ENCODE measurements at places on chromosomes 3 and 15. TPM values are rescaled to one million over a fixed set of nuclear protein-coding genes. Genes with fewer than 3 reads are reported as not detected.

The PIERCE2 gene
- 0.62 TPM for total RNA-seq

The FAM3D gene
- total RNA-seq, result not detected

The RPL29 gene
- total RNA-seq, result 1,249 TPM

The HIGD2B gene
- not detected for total RNA-seq

The RHOV gene
- total RNA-seq, result 0.41 TPM

The GOLGA8M gene
- 0.48 TPM for total RNA-seq

The MRPL46 gene
- total RNA-seq, result 29.5 TPM

The CMTM8 gene
- not detected for total RNA-seq

The TSEN2 gene
- total RNA-seq, result 15.3 TPM

The TRPM1 gene
- 0.29 TPM for total RNA-seq

The DAPK2 gene
- 5.7 TPM for total RNA-seq

The OR5K3 gene
- total RNA-seq, result not detected

The SI gene
- not detected for total RNA-seq

The IL1RAP gene
- 8.0 TPM for total RNA-seq

The PAQR5 gene
- 0.60 TPM for total RNA-seq

The SNTN gene
- not detected for total RNA-seq

The ZNF445 gene
- 12.7 TPM for total RNA-seq

The C3orf85 gene
- total RNA-seq, result not detected

The TMCO5A gene
- total RNA-seq, result not detected

The CCK gene
- total RNA-seq, result not detected

The RBSN gene
- total RNA-seq, result 18.4 TPM

The SFMBT1 gene
- 3.6 TPM for total RNA-seq

The MGA gene
- 15.2 TPM for total RNA-seq

The TMEM212 gene
- total RNA-seq, result not detected

The SLC9C1 gene
- total RNA-seq, result not detected

The FBXO40 gene
- not detected for total RNA-seq

The FHIT gene
- total RNA-seq, result not detected

The NR2E3 gene
- not detected for total RNA-seq

The USF3 gene
- 6.6 TPM for total RNA-seq

The LRRC31 gene
- not detected for total RNA-seq

The NUDT16 gene
- 18.9 TPM for total RNA-seq

The CCDC14 gene
- 23.7 TPM for total RNA-seq

The IL12A gene
- 3.6 TPM for total RNA-seq

The TBC1D21 gene
- not detected for total RNA-seq

The SLC2A2 gene
- total RNA-seq, result not detected

The FOXB1 gene
- total RNA-seq, result not detected

The LMOD3 gene
- total RNA-seq, result not detected

The INKA1 gene
- 4.0 TPM for total RNA-seq

The NDUFB5 gene
- total RNA-seq, result 93.0 TPM

The PIF1 gene
- total RNA-seq, result 6.3 TPM

The PLCB2 gene
- 0.24 TPM for total RNA-seq

The CXCR6 gene
- total RNA-seq, result not detected
